ENCODE measurements at places on chromosomes 4 and X. TPM values are rescaled to one million over a fixed set of nuclear protein-coding genes. Genes with fewer than 3 reads are reported as not detected.

DNA sequence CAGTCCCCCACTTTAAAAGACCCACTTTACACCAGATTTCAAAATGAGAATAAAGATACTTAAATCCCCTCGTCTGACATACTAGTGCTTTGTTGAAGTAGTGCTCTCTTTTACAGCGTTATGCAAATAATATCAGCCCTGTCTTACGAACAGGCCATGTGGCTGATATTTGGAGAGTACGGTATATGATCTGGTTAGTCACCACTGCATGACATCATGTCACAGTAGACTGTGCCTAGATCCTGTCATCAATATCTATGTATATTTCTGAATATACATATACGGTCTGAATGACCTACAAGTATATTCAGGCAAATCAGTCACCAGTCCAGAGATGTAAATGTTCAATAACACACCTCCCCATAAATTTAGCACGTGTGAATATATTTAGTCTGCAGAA is 25.4 kb upstream of the XAGE1B start:
- no peak for DNase-seq

- DNase-seq, result no peak
Measured at GRCh38 chr4:23878246-23878891, 11.5 kb downstream of the PPARGC1A start.

DNA sequence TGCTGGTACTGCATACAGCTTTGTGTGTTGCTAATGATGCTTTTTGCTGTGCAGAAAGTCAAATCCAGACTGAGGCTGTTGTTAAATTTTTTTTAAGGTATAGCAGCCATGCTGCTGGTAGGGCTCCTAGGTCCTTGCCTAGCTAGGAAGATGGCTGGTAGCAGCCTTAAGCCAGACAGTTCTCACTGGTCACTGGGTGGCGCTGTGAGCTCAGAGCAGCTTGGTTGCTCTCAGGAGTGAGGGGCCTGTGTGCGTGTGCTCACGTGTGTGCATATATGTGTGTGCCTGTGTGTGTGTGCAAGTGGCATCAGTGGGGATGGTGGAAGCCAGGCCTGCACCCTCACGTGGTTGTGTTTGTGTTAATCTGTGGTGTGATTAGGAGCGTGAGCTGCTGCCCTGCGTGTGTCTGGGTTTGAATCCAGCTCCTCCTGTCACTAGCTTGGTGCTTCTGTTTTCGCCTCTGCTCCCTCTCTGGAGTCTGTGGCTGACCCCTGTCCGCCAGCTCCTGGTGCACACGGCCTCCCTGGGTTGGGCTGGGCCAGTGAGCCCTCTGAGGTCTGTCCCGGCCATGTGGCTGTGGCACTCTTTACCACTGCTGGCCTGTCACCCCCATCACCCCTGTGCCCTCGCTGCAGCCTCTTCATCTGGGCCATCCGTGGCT is 46.1 kb downstream of the SORCS2 start:
- DNase-seq, result no peak

DNA sequence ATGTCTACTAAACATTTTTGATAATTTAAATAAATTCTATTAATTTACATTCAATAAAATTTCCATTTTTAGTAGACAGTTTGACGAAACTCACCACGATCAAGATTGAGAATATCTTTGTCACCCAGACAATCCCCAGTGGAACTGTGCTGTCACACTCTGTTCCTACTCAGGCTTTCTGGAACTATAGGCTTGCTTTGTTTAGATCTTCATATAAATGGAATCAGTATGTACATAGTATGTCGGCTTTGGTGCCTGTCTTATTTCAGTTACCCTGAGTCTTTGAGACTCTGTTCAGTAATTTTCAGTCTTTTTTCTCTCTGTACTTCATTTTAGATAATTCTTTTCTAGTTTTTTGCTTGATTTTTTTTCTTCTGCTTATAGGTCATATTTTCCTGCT is 163.5 kb upstream of the EMCN start:
- no peak for DNase-seq

DNA sequence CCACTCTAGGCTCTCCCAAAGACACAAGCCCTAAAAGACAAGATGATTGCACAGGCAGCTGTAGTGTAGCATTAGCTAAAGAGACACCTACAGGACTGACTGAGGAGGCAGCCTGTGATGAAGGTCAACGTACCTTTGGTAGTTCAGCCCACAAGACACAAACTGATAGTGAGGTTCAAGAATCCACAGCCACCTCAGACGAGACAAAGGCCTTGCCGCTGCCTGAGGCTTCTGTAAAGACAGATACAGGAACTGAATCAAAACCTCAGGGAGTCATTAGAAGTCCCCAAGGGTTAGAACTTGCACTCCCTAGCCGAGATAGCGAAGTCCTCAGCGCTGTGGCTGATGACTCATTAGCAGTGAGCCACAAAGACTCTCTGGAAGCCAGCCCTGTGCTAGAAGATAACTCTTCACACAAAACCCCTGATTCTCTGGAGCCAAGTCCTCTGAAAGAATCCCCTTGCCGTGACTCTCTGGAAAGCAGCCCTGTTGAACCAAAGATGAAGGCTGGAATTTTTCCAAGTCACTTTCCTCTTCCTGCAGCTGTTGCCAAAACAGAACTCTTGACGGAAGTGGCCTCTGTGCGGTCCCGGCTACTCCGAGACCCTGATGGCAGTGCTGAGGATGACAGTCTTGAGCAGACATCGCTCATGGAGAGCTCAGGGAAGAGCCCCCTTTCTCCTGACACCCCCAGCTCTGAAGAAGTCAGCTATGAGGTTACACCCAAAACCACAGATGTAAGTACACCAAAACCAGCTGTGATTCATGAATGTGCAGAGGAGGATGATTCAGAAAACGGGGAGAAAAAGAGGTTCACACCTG is 306.3 kb downstream of the ANK2 start:
- peak; percentile 61 for DNase-seq

- DNase-seq, result no peak
Measured at GRCh38 chr4:151957153-151957552, 196.3 kb upstream of the GATB start.

- no peak for DNase-seq
Measured at GRCh38 chr4:87804871-87805270, 5.5 kb downstream of the IBSP start.

DNA sequence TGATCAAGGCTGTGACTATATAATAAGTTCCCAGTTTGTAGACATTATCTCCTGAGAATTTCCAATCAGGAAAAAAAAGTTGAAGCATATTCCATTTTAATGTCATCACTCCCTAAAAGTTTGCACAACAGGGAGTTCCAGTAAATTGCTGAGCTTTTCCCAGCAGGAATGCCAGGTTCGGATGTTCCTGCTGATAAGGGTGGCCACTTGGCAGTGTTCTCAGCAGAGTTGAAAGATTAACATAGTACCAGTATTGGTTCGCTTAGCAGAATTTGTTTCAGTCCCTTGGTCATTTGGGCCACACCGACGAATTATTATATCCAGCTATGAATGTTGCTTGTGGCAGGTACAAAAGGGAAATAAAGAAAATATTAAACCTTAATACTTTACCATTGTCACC is 5.2 kb upstream of the CXCL2 start:
- DNase-seq, result no peak

GRCh38 chrX:115399306-115399705 is 109.8 kb downstream of the LUZP4 start:
- DNase-seq, result no peak

- no peak for DNase-seq
Measured at GRCh38 chr4:69750346-69750745, 10.1 kb downstream of the SULT1B1 start.

DNA sequence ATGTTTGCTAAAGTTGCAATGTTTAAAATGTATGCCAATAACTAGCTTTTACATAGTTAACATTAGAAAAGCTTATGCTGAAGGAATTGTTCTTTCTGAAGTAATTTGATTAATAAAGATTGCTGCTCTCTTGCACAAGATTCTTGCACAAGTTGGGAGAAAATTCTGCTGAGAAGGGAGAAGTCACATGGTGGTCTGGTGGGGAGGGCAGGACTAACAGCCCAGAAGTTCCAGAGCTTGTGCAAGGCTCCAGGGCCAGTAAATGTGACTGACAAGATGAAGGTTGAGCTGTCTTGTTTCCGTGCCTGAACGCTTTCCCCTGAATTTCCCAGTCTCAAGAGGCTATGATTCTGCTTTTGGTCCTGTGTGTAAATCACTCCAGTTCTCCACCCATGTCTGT is 112.9 kb upstream of the VCX start:
- DNase-seq, result no peak

- no peak for DNase-seq
Measured at GRCh38 chr4:160019936-160020335, 917.1 kb downstream of the RAPGEF2 start.

DNA sequence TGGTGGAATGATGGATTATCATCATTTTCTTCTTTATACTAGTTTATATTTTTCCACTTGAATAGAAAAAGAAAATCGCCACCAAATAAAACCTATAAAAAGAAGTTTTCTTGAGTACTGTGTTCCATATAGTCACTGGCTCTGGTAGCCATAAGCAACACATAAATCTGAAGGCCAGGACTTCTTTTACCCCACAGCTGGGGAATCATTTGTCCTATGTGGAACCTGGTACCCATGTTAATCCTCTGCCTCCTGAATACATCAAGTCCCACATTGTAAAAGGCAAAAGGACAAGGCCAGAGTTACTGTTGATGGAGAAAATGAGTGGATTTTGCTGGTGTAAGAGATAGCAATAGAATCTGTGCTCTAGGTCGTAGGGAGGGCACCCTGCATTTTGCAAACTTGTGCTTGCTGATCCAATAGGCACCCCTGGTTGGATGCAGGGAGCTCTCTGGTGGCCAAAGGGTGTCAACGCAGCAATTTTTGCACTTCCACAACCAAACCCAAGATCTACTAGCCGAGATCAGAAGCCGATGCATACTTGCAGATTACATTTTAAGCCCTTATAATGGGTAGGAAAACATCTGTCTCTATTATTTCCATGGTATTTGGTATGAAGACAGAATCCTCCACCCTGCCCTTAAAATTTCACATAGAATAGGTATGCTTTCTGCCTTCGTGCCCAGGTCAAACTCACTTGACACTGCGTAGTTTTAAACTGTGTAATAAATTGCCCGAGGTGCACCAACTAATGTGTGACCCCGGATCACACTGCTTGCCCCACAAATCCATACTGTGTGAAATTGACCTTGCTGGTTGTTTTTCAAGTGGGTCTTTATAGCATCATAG is 146.2 kb upstream of the SCML1 start:
- no peak for DNase-seq

- DNase-seq, result no peak
Measured at GRCh38 chrX:22041907-22042530, 9.9 kb downstream of the PHEX start.

DNA sequence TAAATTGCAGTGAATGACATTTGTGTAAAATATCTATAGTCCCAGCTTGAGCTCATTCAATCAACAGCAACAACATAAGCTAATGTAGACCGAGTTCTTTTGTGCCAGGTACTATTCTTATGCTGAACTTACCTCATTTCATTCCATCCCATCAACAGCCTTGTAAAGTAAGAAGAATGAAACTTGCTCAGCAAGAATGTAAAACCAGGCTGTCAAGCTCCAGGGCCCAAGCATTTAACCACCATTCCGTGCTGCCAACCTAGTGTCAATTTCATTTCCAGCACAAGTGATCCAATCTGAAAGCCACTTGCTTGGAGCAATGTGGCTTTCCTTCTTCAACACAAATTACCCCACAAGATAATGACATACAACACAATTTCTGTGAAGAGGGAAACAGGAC is 36.6 kb downstream of the RASSF6 start:
- DNase-seq, result no peak

GRCh38 chr4:77434299-77435092 is 171.1 kb upstream of the CXCL13 start:
- no peak for DNase-seq

GRCh38 chr4:30721185-30722091 is 1.3 kb downstream of the PCDH7 start:
- no peak for DNase-seq

- DNase-seq, result no peak
Measured at GRCh38 chr4:78661921-78662521, 110.5 kb downstream of the ANXA3 start.

GRCh38 chr4:153832054-153832453 is 43.2 kb upstream of the SFRP2 start:
- no peak for DNase-seq

GRCh38 chr4:22695917-22696316 is 3.2 kb downstream of the GBA3 start:
- DNase-seq, result no peak

DNA sequence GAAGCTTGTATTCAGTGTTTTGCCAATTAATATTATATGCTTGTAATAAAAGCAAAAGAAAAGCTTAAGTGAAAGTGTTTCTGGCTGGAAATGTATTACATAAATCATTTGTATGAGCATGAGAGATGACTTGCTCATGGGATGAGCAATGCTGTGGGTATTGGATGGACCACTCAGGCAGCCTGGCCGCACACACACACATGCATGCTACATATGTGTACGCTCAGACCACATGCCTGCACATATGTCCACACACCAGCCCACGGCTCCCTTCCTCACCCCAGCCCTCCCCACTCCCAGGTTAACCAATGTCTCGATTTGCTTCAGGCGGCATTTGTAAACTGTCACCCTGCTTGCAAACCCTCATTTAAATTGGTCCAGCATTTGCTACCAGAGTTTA is 55.9 kb downstream of the CPLX1 start:
- DNase-seq, result no peak

- no peak for DNase-seq
Measured at GRCh38 chrX:21509912-21510311, 135.7 kb downstream of the CNKSR2 start.

GRCh38 chr4:149347139-149347538 is 468.5 kb downstream of the IQCM start:
- DNase-seq, result no peak

- no peak for DNase-seq
Measured at GRCh38 chr4:23959396-23960148, 69.7 kb upstream of the PPARGC1A start.

DNA sequence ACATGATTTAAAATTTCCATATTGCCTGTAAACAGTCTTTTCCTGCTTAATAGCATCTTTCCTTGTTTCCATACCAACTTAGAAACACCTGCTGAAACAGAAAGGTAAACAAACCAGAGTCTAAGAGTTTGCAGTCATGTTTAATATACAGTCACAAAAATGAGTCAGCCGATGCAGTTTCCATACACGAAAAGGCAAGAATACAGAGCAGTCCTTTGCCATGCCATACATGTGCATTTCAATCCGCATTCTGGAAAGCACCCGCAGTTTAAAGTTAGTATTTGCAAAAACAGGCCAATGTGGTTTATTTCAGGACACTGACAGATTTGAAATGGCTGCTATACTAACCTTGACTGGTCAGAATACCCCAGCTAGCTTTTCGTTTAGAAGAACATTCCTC is 32.1 kb downstream of the ASB5 start:
- no peak for DNase-seq

The GPR50 gene
- total RNA-seq, result not detected

The TKTL2 gene
- total RNA-seq, result not detected

The CLDN34 gene
- not detected for total RNA-seq

The HEPH gene
- 0.13 TPM for total RNA-seq

The PAGE5 gene
- not detected for total RNA-seq
